ENCODE measurements at places on chromosomes 4 and X.

DNA sequence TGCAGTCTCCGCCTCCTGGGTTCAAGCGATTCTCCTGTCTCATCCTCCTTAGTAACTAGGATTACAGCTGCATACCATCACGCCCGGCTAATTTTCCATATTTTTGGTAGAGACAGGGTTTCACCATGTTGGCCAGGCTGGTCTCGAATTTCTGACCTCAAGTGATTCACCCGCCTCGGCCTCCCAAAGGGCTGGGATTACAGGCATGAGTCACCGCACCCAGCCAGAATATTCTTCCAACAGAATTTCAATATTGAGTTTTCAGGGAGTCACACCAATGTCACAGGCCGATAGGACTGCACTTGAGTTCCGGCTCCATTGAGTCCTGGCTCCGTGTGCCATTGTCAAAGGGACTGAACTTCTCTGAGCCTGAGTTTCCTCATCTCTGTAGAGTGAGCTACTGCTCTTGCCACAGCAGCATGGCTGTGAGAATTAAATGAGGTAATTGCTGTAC, 82.9 kb downstream of the CLCN4 start:
- no peak for ATAC-seq

GRCh38 chr4:87843936-87844335, 11.2 kb downstream of the MEPE start:
- no peak for ATAC-seq

GRCh38 chrX:118726887-118727685, at the start of gene IL13RA1:
IL13RA1 (plus strand) TSS chrX:118727606; CDS start chrX:118727639, 33 bp downstream.
- ATAC-seq = peak; percentile 73

GRCh38 chrX:129808829-129809796, 29.4 kb downstream of the SASH3 start:
- no peak for ATAC-seq

DNA sequence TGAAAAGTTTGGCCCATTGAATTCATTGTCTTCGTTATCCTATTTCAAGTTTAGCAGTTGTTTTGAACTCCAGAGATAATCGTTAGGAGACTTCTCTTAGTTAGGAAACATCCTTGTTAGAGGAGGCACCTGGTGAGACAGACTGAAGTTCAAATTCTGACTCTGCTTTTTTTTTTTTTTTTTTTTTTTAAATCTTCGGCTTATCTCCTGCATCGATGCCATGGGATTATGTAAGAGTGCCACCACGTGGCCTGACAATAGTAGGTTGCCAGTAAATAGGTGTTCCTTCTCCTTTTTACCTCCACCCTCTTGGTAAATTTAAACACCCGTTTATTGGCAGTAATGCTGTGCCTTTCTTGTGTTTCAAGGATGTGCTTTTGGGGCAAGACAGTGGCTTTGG, 149.3 kb downstream of the SOWAHB start:
- ATAC-seq = no peak

DNA sequence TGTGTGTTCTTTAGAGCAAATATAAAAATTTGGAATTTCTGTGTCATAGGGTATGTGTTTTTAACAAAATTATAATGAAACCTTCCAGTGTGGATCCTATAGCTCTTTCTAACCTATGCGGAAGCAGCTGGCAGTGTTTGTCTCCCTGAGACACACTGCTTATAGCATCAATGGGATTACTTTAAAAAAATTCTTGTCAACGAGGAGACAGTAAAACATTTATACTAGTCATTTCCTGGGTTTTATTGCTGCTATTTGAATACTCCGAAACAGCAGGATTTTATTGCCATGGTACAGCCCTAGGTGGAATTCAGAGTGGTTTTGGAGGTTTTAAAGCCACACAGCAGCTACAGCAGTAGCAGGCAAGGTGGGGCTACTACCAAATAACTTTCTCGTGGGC, 145.1 kb upstream of the IL1RAPL2 start:
- no peak for ATAC-seq

GRCh38 chr4:59956366-59956765, 1243.8 kb upstream of the ADGRL3 start:
- no peak for ATAC-seq

DNA sequence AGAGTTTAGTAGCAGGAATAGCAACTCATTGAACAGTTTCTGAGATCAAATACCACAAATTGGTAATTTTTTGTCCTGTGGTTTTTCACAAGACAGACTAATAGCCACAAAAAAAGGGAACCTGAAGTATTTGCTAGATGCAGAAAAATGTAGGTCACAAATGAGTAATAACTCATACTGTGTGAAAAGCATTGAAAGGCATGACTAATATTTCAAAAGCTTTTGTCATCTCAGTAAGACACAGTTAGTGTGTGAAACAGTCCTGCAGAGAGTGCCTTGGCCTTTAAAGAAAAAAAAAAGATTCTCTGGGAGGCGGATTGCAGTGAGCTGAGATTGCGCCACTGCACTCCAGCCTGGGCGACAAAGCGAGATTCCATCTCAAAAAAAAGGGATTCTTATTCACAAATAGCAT, 31.4 kb upstream of the SLC25A31 start:
- peak; percentile 78 for ATAC-seq

DNA sequence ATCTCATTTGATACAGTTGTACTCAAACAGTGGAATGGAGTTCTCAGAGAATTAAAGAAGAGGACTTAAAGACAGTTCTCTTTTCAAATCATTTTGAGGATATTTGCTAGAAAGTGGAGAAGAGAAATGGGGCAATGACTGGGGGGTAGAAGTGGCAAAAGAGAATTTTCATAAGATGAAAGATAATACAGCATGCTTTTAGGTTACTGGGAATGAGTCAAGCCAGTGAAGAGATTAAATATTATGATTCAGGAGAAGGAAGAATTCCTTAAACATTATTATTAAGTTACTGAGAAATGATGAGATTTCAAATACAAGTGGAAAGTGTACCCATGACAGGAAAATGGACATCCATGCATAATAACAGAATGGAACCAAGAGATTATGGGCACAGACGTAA, 219.0 kb upstream of the DKK2 start:
- no peak for ATAC-seq

DNA sequence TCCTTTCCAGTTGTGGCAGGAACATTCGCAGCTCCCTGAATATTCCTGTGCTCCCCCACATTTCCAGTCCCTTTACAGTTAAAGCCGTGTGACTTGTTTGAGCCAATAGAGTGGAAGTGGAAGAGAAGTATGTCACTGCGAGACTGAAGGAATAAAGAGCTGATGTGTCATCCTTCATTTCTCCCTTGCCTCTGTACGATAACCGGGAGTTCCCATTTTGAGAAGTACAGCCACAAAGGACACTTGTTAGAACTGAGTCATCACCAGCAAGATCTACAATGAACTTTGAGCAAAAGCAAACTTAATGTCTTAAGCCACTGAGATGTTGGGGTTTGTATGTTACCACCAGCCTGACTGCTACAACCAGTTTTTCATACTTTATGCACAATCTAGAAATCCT, 92.3 kb downstream of the SPRY1 start:
- ATAC-seq = peak; percentile 73

GRCh38 chr4:74671080-74671698, 123.1 kb downstream of the BTC start:
- ATAC-seq = peak; percentile 47

DNA sequence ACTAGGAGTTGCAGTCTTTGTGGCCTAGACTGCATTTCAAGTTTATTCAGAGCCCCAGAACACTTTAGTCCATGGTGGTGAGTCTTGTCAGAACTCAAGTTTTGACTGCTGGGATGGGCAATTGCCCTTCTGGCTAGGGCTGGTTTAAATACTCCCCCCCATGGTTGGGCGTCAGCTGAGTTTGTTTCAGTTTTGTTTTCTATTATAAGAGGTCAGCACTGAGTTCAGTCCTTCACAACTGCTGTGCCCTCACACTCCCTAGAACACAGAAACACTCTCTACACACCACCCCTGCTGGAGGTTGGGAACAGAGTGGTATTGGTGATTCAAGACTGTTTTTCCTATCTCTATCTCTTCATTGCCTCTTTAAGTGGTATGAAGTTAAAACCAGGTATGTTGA, 217.0 kb downstream of the GUCY2F start:
- ATAC-seq = no peak

- no peak for ATAC-seq
Observed at GRCh38 chr4:89752932-89753598, 83.9 kb downstream of the SNCA start.

- no peak for ATAC-seq
Observed at GRCh38 chrX:129831091-129831885, 12.4 kb downstream of the ZDHHC9 start.

DNA sequence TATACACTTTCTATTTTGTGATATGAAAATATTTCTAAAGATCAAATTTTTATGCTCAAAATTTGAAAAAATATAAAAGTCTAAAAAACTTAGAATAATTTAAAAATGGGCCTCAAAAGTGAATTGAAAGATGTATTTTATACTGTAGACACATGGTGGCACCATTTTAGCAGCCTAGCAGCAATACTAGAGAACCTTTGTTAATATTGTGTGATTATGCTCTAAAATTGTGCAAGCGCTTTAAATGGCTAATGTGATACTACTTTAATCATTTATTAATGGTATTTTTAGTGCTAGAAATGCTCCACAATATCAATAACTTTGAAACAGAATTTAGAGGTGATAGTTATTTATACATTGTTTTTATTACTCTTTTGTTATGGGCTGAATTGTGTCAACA, 3.7 kb upstream of the GUF1 start:
- no peak for ATAC-seq

DNA sequence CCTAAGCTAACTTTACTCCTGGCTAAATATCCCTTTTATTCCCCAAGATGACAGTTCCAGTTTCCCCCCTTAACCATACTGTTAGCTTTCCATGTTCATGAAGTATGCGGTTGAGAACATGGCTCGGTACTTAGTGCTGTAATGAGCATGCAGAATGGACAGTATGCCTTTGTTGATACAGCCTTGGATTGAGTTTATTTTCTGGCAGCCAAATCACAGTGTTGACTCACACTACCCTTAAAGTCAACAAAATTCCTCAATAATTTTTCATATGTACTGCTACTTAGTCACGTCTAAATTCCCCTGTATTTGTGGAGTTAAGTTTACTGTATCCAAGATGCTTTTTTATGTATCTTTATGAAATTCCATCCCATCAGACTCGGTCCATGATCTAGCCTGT, 1.4 kb upstream of the VEGFC start:
- no peak for ATAC-seq

GRCh38 chr4:110878413-110878812, 255.5 kb upstream of the PITX2 start:
- no peak for ATAC-seq

DNA sequence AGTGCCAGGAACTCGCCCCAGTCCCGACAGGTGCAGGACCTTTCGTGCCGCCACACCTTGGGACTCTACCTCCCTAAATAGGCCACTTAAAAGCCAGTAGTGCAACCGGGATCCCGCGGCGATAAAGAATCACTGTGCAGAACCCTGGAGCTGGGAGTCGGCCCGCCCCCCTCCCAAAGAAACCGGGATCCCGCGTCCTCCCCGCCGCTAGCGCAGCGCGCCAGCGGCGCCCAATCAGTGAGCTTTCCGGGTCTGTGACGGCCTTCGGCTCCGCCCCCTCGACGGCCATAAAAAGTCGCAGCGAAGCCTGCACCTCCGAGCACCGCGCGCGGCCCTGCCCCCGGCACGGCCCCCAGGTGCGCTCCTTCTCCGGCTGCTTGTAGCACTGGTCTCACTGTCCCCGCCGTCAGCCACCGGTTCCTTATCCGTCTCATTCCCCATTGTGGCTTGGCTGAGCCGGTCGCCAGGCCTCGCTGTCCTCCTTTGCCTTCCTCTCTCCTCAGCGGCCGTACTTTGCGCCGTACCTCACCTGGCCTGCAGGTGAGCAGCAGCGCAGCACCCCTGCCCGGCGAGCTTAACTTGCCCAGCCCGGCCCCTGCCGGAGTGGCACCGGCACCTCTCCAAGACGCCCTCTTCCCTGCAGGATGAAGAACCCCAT, at the start of gene LRAT:
LRAT (plus strand) TSS at position 318 of the 658 bp plus-strand sequence; CDS start at position 645, 327 bp downstream.
- peak; percentile 31 for ATAC-seq

GRCh38 chrX:69189576-69190371, 24.5 kb upstream of the PJA1 start:
- ATAC-seq = no peak

DNA sequence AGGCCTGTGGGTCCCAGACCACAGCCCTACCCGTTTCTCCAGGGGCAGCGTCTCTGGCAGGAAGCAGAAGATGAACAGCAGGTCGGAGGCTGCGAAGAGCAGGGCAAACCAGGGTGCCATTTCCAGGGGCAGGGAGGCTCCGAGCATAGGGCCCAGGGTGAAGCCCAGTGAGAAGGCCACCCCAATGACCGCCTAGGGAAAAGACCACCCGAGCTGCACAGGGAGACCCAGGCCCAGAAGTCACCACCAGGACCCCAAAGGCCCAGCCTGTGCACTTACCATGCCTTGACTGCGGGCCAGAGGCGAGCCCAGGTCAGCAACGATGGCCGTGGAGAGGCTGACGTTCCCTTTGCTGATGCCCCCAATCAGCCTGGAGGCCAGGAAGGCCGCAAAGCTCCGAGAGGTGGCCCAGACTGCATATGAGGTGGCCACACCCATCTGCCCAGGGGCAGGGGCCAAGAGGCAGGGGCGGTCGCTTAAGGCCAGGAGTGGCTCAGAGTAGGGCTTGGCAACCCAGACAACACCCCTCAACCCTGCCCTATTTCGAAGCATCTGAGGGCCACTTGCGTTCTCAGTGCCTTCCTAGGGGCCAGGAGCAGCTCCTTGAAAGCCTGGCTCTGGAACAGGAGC, 30.8 kb downstream of the NOP14 start:
- ATAC-seq = no peak

GRCh38 chr4:13289391-13289790, 194.7 kb downstream of the RAB28 start:
- no peak for ATAC-seq

GRCh38 chrX:137566746-137567679, 1.1 kb downstream of the ZIC3 start:
- no peak for ATAC-seq

DNA sequence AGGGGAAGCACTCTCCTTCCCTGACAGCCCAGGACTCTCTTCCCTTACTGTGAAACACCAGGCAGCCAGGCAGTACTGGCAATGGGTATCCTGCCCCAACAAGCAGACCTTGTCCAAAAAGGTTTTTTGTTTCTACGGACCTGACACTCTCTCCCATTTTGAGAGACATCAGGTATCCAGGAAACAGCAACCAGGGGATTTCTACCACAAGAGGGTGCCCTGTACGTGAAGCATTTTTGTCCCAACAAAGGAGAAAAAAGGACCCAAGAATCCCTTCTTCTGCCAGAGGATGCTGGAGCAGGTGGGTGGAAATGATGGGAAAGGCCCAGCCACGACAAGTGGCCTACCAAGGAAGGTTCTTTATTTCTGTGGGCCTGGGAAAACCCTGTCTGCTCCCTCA, 65.7 kb upstream of the FGF13 start:
- ATAC-seq = no peak

- no peak for ATAC-seq
Observed at GRCh38 chr4:162727232-162727631, 439.5 kb downstream of the NAF1 start.
